NCI-H1694 (cell line): ENCODE measurements at places on chromosomes 6 and 20.

DNA sequence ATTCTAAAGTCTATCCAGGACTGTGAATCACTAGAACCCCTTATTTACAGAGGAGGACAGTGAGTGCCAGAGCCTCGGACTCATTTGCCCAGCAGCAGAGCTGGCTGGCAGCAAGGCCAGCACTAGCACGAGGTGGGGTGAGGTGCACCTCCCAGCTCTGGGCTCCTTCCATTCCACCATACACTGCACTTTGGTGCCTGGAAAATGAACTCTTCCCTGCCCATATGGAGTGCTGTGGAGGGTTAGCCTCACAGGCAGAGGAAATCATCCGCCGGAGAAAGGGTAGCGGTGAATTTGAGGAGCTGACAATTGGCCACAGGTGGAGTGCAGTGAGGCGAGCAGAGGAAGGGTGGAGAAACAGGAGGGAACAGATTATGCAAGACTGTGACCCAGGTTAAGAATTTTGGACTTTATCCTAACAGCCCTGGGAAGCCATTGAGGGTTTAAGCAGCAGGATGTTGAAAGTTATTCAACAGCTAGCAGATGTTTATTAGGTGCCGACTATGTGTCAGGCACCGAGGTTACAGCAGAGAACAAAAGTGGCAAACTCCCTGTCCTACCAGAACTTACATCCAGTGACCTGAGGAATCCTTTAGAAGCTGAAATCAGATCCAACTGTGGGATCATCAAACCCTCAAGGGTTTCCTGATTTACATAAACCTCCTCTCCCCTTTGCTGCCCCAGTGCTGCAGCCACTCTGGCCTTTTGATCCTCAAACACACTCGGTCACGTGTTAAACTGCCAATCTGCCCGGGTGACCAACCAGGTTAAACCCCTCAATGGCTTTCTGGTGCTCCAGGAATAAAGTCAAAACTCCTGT is 6.2 kb downstream of the TRIM26 start:
- DNase-seq, result no peak

GRCh38 chr6:169993861-169994481 is 242.5 kb downstream of the ERMARD start:
- no peak for DNase-seq

DNA sequence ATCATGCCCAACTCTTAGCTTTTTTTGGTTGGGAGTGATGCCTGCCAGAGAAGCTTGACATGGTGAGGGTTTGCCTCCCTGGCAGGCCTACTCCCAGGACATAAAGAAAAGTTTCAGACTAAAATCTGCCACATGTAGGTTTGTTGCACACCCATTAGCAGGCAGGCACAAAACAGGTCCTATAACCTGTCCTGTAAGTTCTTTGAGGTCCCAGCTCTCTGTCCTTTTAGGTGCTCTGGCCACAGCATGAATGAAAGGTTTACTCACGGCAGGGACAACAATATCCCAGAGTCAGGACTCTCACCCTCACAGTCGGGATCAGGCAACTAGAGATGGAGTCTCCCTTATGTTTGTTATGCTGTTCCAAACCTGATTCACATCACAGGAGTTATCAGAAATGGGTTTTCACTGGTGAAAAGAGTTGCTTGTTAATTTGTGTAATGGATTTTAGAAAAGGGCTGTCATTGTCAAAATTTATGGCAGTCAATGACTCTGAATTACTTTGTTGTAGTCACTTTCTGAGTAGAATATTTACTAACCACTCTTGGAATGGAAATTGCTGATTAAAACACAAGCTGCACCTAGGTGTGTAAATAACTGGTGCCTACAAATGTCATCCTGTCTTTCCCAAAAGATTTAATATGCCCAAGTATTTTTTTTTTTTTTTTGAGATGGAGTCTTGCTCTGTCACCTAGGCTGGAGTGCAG is 5.8 kb upstream of the SRPK1 start:
- no peak for DNase-seq

DNA sequence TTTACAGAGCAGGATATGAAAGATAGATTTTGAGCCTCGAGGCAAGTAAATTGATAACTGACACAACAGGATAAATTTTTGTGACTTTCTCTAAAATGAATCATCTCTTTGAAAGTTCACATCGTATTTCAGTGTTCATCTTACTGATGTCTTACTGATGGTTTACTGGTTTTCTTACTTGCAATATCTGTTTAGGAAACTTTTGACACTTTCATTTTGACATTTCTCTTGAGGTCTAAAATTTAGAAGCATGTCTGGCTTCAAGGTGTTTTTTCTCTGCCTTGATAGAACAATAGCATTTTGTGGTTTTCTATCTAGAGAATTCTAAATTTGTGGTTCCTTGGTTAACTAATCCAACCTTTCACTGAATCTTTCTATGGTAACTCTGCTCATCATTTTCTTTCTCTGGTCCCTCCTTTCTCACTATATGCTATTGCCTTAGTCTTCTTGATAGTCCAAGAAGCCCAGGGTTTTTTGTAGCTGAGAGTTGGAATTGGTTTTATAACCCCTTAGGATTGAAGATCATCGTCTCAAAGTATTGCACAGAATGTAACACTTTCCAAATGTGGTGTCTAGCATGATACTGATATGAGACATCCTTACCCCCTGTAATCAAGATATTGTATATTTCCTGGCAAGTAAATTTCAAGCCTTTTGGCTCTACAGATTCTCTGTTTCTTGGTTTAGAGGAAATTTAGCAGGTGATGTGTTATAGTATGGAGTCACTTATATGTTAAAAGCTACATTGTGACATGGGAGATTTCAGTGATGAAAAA is 98.7 kb downstream of the RNF144B start:
- DNase-seq, result no peak

DNA sequence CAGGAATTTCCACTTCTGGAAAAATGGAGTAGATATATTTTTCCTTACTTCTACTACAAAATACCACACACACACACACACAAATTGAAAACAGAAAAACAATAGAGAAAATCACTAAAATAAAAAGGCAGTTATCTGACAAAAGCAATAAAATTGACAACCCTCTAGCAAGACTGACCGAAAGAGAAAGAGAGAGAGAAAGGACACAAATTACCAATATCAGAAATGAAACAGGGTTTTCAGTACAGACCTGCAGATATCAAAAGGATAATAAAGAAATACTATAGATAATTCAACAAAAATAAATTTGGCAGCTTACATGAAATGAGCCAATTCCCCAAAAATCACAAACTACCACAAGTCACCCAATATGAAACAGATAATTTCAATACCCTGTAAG is 104.7 kb downstream of the OPRM1 start:
- DNase-seq, result no peak

- DNase-seq, result no peak
Observed at GRCh38 chr6:74749211-74750147, 456.4 kb downstream of the COL12A1 start.

DNA sequence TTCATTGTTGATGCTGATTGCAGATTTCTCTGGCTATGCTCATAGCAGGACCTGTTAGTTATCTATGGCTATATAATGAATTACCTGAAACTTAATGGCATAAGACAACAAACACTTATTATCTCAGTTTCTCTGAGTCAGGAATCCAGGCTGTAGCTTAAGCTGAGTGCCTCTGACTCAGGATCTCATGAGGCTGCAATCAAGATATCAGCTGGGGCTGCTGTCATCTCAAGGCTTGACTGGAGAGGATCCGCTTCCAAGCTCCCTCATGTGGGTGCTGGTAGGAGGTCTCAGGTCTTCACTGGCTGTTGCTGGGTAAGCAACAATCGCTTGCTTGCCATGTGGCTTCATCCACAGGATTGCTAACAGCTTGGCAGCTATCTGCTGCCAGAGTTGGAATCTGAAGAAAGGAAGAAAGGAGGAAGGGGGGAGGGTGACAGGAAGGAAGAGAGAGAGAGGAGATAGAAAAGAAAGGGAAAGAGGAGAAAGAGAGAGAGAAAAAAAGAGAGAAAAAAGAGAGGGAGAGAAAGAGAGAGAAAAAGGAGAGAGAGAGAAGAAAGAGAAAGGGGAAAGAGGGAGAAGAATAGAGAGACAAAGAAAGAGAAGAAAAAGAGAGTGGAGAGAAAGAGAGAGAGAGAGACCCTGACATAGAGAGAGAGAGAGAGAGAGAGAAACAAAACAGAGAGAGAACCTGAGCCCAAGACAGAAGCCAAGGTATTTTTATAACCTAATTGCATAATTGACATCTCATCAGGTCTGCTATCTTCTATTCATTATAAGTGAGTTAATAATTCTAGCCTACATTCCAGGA is 579.0 kb upstream of the BTBD3 start:
- DNase-seq, result no peak

- no peak for DNase-seq
Observed at GRCh38 chr20:63446216-63447024, 26.0 kb downstream of the KCNQ2 start.

- no peak for DNase-seq
Observed at GRCh38 chr20:61924858-61925554, 140.7 kb downstream of the TAF4 start.

- no peak for DNase-seq
Observed at GRCh38 chr20:14422892-14423291, 85.5 kb upstream of the FLRT3 start.

GRCh38 chr6:108476376-108476775 is 84.3 kb upstream of the FOXO3 start:
- DNase-seq, result no peak

DNA sequence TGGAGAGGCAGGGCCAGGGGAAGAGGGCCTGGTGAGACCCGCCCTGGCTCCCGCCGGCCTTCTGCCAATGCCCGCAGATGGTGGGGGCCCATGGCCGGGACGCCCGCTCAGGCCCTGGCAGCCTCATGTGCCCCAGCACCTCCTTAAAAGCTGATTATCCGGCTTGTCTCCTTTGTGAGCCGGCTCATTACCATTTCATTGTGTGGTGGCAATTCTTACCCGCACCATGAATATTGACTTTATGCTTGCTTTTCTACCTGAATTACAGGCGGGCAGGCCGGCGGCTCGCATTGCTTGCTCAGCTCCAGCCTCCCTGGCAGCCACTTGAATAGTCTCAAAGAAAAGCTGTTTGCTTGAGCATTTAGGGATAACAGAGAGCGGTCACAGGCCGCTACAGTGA is 120.0 kb upstream of the JAG1 start:
- DNase-seq, result no peak

DNA sequence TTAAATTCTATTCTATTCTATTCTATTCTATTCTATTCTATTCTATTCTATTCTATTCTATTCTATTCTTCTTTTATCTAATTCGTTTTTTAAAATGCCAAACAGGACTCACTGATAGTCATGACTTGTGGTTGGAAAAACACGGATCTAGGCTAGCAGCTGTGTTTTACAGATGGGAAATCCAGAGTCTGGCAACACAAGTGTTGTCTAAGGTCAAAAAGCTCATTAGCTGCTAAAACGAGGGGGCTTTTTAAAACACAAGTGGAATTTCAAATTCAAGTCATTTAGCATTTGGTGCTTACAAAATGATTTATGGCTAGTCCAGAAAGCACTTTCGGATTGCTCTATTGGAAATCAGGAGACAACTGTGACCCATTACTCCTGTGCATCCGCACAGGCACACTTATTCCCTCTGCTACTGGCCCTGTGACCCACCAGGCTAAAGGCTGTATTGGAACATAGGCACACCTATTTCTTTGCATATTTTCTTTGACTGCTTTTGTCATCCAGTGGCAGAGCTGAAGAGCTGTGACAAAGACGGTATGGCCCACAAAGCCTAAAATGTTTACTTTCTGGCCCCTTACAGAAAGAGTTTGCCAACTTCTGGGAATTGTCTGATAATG is 17.8 kb upstream of the MLIP start:
- no peak for DNase-seq

- no peak for DNase-seq
Observed at GRCh38 chr6:82959385-82959941, 106.2 kb downstream of the UBE3D start.

- no peak for DNase-seq
Observed at GRCh38 chr6:57301757-57302156, 15.7 kb upstream of the PRIM2 start.

GRCh38 chr6:44422531-44422930 is 35.0 kb downstream of the CDC5L start:
- DNase-seq, result no peak

DNA sequence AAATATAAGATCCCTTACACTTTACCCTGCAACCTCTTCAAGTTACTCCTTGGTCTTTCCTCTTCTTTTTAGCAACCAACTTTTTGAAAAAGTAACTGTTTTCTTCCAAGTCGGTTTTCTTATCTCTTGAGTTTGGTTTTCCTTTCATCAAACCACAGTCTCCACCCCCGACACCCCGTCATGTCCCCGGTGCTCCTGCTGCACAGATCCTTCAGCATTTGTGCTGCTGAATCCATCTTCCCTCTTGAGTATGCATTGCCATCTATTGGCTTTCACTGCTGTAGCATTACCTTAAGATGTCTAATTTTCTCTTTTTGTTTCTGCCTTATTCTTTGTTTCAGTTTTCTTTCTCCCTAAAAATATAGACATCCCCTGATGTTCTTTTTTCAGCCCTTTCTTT is 11.9 kb upstream of the TNFRSF21 start:
- no peak for DNase-seq

GRCh38 chr6:40457261-40457660 is 129.9 kb downstream of the LRFN2 start:
- DNase-seq, result no peak

DNA sequence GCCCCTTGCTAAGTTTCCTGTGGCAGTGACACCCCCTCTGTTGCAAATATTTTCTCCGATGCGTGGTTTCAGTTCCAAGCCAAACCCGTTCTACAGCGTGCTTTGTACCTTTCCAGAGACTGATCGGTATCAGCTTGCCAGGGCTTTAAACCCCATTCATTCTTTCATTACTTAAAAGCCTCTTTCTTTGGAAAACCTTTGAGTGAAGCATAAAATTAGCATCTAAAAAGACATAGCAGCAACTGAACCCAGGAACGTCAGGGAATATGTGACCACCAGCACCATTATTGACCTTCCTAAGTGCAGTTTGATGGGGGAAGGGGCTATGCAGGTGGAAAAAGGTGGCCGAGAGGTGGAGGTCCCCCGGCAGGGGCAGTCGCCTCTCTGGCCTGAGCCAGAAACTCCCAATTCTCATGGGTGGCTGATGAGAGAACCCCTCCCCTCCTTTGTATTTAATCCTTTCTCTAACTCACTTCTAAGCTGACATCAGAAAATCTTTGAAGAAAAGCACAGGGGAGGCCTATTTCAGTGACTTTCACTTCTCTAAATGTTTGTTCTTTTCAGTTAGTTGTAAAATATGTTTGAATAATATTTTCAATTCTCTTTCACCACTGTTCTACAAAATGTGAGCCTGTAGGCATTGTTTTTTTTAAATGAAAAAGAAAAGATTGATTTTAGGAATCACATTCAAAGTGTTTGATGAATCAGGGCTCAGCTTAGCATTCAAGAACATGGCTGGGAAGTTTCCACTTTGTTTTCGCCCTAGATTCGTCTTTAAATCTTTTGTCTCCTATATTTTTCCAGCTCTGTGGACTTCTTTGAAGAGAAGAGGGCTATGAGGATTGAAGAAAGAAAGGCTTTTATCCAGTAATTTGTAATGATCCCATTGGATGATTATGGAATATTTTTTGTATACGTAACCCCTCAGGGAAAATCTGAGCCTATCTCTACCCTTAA is 89.2 kb downstream of the RSPH3 start:
- DNase-seq, result no peak
